GM13976 (cell line): ENCODE measurements at places on chromosomes 5 and 9.
A peak's percentile ranks its signal among the peaks of the same experiment; 100 is the strongest.

- DNase-seq = no peak
These were observed 315.5 kb downstream of the TRPM3 start for GRCh38 chr9:70805949-70806348.

DNA sequence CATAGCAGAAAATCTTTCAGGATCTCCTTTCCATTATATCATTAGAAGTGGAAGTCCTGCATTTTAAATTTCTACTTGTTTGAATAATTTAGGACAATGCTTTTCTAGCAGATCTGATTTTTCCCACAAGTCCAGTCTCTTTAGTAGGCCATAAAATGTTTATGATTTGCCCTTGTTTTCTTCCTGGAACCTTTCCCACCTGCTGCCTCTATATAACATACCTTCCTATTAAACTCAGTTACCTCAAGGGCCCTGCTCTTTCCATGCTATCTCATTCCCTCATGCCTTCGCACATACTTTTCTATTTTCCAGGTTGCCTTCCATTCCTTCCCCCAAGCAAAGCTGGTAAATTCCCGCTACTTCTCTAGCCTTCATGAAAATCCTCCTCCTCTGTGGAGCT lies 187.0 kb upstream of the EFNA5 start:
- no peak for DNase-seq

GRCh38 chr5:172904643-172905345 lies 54.4 kb upstream of the RPL26L1 start:
- no peak for DNase-seq

DNA sequence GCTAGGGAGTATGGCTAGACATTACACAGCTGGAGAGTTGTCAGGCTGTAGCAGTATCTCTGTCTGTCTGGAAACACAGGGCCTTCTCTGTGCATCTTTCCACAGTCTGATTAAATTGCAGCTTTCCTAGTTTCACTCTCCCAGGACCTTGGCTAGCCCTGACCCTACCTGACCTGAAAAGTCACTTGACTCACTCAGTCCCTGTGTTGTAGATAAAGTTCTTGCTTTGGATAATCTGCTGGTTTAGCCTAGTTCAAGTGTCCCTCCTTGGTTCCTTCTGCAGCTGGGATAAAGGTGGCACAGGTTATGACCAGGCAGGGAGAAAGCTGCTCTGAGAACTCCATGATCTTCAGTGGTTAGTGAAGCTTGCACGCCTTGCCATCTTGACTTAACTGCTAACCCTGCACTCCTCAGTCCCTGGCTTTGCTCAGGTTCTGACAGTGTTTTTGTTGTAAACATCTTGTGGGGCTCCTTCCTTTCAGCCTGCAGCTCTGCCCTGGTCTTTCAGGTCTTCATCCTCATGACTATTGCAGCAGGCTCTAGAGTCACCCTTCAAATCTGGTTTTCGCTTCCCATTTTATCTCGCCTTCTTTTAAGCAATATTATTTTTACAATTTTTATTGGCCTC lies 101.0 kb downstream of the PIP5K1B start:
- DNase-seq = no peak

- no peak for DNase-seq
These were observed 56.5 kb upstream of the TRPM3 start for GRCh38 chr9:71177901-71178300.

GRCh38 chr5:43437062-43437660 lies 25.0 kb upstream of the CCL28 start:
- no peak for DNase-seq

DNA sequence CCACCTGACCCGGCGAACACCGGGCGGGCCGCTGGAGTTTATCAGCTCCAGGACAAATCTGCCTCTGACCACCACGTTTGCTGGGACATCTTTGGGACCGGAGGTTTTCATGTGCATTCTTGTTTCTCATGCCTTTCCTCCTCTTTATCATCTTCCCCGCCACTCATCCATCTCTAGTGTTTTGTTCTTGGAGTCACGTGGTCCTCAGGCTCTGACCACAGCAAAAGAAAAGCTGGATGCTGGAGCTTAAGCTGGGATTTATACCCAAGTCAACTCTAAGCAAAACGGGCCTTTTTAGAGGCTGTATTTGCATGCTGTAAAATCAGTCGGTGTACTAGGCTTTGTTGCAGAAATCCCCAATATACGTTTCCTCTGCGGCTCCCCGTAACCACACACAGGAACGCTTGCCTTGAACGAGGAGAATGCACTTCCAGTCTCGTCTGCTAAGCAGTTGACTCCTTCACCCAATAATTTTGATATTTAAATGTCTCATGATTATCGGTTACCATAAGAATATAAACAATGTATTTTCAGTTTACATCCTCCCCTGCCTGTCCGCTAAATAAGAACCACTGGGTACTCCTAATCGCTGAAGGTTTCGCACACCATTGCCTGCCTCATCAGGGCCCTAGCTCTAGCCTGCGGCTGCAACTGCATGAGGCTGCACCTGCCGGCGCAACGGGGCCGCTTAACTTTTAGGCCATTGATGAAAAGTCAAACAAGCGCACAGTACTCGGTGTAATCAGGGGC lies 560 bp upstream of the NDUFS6 start:
- no peak for DNase-seq

- peak; percentile 90 for DNase-seq
These were observed 74.2 kb downstream of the NTNG2 start for GRCh38 chr9:132235894-132236661.

DNA sequence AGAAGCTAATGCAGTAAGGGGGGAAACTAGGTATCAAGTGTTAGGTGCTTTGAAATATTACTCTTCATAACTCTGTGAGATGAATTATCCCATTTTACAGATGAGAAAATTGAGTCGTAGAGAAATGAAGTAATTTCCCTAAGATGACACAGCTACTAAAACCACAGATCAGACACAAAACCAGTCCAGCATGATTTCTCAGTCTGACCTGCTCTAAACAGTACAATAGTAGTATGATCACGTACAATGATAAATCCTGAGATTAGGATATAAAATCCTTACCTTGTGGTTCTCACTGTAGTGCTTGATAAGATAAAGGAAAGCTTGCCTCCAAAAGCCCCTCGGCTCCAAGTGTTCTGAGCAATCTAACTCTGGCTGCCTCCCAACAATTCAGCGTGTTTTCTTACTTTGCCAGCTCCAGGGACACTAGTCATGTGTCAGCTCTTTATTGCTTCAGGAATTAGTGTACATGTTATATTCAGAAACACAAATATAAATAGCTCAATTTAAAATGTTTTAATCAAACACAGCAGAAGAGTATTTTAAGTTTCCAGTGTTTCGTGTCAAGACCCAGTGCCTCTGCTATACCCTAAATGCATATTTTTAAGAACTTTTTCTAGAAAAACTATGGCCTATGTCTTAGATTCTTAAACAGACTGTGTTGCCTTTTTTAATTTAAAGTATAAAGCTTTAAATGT lies 243.6 kb downstream of the DENND1A start:
- no peak for DNase-seq

DNA sequence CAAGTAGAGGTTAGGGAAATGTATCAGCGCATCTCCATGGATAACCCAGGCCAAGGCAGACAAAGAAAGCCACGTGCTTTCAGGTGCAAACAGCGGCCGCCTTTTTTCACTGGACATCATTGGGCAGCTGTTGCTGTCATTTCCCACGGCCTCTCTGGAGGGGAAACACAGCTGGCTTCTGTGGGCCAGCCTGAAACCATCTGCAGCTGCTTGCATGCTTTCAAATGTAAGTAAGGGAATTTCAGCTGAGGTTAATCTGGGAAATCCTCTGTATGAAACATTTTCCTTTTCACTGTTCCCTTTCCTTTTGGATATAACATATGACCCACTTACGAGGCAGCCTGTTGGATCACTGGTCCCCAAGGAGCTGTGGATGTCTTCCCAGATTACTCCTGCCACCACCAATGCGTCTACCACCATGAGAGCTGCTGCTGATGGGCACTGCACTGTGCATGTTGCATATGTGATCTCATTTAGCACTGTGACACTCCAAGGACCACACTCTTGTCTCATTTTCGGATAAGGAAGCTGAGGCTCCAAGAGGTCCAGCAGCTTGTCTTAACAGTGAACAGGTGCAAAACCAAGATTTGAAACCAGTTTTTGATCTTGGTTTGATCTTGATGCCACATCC lies 106.3 kb downstream of the C9orf152 start:
- DNase-seq = peak; percentile 57

- DNase-seq = no peak
These were observed 925.3 kb downstream of the TLE4 start for GRCh38 chr9:80496901-80497556.

DNA sequence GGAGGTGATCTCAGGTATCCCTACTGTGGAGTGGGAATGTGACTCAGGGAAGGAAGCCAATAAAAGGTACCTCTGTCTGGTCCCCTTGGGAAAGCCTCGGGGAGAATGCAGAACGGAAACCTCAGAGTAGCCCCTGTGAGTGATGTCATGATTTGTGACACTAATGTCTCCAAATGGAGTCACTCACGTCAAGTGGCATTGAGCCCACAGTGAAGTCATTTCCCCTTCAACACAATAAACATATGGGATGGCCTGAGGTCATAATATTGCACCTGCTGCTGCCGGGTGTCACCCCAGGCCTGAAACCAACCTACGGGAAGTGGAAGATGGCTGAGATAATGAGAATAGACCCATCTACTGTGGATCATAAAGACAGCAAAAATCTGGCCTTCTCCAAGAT lies 75.9 kb upstream of the GOLM1 start:
- peak; percentile 35 for DNase-seq

DNA sequence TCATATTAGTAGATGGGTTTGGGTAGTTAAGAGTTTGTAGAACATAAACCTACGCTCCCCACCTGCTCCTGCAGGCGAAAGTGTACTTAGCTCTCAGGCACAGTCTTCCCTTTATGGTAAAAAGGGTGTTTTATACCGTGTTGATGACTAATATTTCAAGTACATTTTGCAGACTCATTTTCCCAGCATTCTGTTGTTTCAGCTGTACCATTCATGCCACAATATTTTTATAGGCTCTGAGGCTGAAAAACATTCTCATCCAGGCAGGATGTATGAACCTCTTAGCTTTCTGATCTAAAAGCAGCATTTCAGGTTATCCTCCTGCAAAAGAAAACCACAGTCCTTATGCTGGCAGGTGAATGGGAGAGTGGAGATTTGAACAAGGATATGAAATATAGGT lies 231.4 kb downstream of the NR2F1-AS1 start:
- no peak for DNase-seq

DNA sequence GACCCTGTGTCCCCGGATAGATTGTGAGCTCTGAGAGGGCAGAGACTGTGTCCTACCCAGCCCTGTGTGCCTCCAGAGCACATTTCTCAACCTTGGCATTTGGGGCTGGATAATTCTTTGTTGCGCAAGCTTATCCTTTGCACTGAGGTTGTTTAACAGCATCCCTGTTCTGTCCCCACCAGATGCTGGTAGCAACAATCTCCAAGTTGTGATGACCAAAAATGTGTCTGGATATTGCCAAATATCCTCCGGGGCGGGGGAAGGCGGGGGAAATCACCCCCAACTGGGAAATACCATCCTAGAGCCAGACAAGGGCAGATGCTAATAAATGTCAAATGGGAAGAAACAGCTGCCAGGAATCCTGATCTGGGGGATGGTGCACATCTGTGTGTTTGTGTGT lies 24.0 kb upstream of the TNIP1 start:
- DNase-seq = no peak

DNA sequence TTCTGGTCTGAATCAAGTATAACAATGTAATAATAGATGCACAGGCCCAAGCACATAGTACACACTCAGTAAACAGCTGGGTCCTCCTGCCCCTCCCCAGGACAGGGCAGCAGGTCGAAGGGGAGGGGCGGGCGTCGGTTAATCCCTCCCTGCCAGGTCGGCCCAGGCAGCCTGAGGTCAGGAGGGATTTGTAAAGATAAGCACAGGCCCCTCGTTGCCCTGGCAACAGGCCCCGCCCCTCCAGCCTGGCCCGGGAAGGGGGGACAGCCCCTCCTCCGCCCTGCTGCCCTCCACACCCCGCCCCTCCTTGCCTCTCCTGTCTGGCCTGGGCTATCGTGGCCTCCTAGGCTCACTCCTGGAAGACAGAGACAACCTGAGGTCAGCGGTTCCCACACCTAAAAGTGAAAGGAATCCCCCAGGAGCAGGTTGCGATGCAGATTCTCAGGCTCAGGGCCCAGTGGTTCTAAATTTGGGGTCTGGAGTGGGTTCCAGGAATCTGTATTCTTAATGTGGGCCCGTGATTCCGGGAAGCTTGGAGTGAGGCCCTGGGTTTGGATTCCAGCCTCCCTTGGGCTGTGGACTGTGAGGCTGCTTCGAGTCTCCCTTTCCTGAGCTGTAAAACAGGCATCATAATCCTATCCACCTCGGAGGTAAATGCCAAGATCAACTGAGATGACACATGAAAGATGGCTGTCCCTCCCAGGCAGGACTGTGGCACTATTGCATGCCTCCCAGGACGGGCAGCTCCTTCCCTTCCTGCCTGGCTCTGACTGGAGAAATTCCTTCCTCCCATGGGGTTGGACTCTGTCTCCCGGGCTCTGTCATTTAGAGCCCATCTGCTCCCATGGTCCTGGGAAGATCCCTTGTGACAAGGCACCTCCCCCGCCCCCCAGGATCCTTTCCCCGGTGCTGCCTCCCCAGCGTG lies 4.4 kb downstream of the CRB2 start:
- peak; percentile 86 for DNase-seq

DNA sequence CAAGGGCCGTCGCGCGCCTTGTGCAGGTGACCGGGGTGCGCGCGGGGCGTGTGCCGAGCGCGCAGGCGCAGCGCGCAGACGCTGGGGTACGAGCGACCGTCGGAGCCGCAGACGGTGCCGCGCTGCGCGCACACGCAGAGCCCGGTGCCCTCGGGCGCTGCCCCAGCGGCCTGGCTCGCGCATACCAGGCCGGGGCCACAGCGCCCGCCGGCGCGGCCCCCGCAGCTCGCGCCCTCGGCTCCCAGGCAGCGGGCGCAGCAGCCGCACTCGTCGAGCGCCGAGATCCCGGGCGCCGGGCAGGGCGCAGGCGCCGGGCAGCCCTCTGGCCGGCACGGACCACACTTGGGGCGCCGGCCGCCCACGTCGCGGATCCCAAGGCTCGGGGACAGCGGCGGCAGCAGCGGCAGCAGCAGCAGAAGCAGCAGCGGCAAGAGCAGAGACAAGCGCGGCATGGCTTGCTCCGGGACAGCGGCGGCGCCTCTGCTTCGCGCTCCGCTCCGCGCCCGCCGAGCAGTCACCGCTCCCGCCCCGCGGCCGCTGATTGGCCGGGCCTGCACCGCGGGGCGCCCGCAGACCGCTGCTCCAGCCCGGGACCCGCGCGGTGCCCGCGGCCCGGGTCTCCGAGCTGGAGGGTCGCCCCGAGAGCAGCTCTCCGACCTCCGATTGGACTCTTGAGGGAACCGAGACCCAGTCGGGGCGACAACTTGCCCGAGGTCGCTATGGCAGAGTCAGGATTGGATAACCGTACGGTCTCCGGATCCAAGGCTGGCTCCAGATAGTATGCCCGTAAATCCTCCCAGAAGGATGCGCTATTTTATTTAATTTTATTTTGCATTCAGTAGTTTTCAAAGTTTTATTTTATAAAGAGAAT lies at the start of gene IGFBPL1:
Gene IGFBPL1 (minus strand): TSS at position 482 of the 871 bp plus-strand sequence. CDS start 30 bp downstream, at position 452.
- peak; percentile 52 for DNase-seq

GRCh38 chr9:26157411-26157810 lies 479.2 kb upstream of the TUSC1 start:
- no peak for DNase-seq
